ENCODE measurements at places on chromosomes 13 and 19.

DNA sequence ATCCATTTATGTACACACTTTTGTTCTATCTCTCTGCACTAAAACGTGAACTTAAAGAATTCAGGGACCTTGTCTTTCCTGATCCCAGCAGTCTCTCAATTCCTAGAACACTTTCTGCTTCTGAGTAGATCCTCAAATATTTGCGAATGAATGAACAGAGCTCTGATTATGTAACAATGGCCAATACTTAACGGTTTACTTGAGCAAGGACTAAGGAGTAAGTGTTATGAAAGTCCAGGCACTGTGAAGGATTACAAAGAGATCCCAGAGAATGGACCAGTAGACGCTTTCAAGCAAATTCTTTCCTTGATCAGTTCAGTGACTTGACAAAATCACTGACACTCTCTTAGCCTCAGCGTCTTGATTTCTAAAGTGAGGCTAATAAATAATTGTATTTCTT is 514.5 kb upstream of the KLHL1 start:
- DNase-seq: no peak

GRCh38 chr13:110301083-110301482 is 5.9 kb downstream of the COL4A1 start:
- no peak for DNase-seq

GRCh38 chr13:67299072-67299635 is 69.0 kb upstream of the PCDH9 start:
- DNase-seq: no peak

DNA sequence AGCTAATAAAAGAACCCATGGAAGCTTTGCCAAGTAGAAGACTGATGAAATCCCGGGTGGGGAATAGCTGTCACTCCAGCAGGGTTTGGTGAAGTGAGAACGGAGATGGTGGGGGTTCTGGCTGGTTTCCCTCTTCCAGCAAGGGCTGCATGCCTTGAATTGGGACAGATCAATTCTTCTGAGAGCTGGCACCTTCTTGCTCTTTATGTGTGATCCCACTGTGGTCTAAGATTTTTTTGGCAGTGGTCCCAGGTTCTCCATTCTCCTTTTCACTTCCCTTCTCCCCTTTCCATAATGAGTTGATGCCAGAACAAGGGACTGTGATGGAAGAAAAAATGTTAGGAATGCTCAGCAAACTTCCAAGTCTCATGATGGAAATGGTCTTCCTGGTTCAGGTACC is 50.0 kb downstream of the TNFSF11 start:
- no peak for DNase-seq

DNA sequence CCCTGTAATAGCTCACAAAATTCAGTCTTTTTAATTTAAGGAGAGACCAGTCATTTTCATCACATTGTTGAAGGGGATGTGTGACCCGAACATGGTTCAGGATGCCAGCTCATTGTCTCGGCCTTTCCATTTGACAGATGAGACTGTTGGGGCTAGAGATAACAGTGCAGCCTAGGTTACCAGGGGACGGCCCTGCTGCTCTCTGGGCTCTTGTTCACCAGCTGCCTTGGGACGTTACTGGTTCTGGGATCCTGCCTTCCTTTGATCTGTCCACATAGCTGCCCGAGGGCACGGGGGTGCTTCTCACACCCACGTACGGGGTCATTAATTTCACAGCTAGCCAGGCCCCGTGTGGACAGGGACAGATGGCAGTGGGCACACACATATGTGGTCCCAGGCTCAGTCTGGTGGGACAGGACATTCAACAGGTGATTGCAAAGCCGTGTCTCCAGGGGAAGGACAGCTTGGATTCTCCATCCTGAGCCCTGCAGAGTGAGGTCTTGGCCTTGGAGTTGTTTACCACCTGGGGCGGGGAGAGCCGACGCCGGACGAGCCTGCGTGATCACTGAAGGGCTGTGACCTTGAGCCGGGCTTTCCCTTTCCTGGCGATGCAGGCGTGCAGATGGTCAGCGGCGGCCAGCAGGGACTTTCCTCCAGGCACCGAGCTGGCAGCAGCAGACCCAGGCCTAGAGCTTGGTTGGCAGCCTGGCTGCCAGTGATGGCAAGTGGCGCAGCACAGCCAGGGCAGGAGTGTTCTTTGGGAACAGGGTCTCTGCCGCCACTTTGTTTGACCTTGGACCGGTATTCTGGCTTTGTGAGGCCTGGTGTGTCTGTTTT is 26.7 kb upstream of the NPAS1 start:
- DNase-seq: no peak

DNA sequence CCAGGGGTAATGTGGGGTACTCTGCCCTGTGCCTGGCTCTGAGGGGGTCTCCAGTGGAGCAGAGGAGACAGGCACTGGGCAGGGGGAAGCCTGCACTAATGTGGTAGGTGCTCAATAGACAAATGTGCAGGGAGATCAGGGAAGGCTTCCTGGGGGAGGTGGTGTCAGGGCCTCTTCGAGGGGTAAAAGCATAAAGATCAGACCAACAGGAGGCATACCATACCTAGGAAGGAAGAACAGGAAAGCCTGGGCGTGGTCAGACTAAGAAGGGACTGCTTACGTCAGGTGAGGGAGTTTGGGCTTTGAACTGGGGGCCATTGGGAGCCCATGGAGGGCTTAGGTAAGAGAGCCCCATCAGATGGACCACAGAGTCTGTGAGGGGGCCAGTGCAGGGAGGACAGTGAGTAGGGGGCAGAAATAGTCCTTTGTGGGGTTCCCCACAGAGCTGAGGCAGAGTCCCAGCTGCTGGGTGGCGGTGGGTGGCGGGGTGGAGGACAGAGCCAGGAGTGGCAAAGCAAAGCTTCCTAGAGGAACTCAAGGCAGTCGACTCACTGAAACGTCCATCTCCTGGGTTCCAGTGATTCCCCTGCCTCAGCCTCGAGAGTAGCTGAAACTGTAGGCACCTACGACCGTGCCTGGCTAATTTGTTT is 8.8 kb downstream of the PRR36 start:
- no peak for DNase-seq

- DNase-seq: no peak
Observed at GRCh38 chr19:51367255-51367564, 1.0 kb upstream of the ETFB start.

Measured in stimulated activated CD8-positive, alpha-beta memory T cell treated with anti-CD3 and anti-CD28 coated beads, Interleukin-4, amount 100 ng/mL, for 48 hours (primary cell).